ENCODE measurements at places on chromosomes 12 and 14. TPM values are rescaled to one million over a fixed set of nuclear protein-coding genes. Genes with fewer than 3 reads are reported as not detected.

GRCh38 chr12:116026346-116026745 is 251.1 kb downstream of the MED13L start:
- DNase-seq = no peak

The ASCL1 gene
- total RNA-seq = 8.2 TPM

DNA sequence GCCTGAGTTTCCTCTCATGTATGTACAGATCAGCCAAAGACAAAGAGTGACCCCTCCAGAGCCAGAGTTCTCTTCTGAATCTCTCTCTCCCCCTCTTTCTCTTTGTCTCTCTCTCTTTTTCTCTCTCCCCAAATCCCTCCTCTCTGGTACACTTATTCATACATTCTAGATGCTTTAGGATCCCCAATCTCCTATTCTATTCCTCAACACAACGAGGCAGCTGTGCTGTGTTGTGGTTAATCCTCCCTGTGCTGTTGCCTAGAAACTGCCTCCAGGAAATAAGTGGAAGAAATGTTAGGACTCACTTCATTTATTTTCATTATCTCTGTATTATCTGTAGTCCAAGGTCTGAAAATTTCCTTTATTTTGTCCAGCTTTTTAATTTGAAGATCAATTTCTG is 350.5 kb upstream of the OR4E1 start:
- DNase-seq = no peak

- DNase-seq = no peak
Measured at GRCh38 chr12:122174155-122174845, at the start of gene IL31. Gene IL31 (minus strand): TSS chr12:122174221. CDS start chr12:122174172, 49 bp downstream.

The CSAD gene
- 11.8 TPM for total RNA-seq
